ENCODE measurements at places on chromosomes 1 and 21.

DNA sequence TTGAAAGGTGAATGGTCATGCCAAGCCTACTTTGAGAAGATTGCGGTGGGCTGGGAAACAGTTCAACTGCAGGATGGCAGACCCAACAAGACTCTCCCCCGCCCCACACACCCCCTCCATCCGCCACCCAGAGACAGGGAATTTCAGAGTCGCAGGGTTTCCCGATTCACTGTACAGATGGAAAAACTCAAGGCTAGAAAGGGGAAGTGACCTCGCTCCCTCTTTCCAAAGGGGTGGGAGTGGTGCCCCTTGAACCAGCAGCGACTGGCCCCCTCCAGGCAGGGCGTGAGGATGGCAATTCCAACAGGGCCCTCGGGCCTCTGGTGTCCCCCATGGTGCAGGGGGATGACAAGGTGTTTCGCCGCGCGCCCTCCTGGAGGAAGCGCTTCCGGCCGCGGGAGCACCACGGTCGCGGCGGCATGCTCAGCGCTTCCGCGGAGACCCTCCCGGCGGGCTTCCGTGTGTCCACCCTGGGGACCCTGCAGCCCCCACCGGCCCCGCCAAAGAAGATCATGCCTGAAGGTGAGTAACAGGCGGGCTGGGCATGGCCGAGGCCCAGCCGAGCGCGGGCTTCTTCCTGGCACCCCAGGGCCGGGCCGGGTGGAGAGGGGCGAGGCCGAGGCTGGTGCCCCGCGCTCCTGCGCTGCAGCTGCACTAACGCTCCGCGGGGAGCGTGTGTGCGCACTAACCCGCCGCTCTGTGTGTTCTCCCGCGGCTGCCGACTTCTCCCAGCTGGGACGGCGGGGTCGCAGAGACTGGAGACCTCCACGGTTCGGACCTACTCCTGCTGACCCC lies 10.4 kb downstream of the MYOG start:
- DNase-seq, result no peak

DNA sequence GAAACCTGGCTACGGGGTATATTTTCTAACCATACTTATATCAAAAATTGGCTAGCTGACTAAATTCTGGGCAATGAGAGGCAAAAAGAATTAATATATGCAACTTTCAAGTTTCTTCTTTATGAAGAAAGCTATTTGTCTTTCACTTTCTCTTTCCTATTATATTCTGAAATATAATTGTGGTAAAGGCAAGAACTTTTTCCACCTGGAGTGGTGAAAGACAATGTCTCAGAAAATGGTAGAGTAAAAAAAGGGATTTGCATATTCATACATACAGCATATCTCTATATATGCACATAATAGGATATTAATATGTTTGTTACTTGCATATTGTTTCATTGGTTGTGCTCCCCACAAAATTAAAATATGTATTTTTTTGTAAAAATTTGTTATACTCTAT lies 793.8 kb downstream of the PLA2G4A start:
- DNase-seq, result no peak

DNA sequence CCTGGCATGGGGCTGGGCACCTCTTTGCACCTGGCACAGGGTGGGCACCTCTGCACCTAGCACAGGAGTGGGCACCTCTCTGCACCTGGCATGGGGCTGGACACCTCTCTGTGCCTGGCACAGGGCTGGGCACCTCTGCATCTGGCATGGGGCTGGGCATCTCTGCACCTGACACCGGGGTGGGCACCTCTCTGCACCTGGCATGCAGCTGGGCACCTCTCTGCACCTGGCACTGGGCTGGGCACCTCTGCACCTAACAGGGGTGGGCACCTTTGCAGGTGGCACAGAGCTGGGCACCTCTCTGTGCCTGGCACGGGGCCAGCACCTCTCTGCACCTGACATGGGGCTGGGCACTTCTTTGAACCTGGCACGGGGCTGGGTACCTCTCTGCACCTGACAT lies 29.4 kb upstream of the CCDC27 start:
- DNase-seq, result no peak

- DNase-seq, result no peak
Observed at GRCh38 chr1:80509965-80510522, 1290.7 kb upstream of the ADGRL2 start.

DNA sequence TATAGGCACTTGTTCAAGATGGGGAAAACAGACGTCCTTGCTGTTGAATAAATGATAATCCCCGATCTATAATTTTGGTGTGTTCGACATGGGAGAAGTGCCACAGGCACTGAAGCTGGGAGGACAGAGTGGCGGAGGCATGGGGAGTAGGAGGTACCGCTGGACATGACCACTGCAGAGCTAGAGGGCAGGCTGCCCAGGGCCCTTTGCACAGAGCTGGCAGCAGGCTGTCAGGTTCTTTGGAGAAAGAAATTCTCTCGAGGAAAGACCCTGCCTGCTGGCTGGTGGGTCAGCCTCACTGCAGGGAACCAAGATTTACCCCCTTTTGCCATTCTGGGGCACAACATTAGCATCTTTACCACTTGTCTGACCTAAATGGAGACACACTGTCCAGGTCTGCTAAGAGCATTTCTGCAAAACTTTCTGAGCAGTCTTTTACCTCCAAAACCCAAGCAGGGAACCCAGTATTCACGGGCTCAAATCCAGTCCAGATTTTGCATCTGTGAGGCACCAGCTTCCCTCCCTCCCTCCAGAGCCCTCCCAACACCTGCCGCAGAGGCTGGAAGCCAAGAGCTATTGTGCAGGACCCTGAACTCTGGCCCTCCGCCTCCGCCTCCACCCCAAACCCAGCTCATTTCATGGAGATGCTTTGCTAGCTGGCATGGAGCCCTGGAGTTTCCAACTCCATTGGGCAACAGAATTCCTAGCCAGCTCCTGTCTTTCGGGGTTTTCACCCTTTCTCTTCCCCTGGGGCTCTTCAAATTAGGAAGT lies 142.3 kb downstream of the PLXNA2 start:
- no peak for DNase-seq

DNA sequence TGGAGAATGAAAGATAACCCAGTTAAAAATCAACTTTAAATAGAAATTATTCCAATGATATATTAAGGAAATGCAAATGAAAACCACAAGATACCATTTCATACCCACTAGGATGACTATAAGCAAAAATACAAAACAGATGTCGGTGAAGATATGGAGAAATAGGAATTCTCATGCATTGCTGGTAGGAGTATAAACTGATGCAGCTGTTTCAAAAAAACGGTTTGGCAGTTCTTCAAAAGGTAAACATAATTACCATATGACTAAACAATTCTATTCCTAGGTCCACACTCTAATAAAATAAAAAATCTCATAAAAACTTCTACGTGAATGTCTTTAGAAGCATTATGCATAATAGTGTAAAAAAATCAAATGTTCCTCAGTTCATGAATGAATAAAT lies 763.3 kb upstream of the BRINP3 start:
- DNase-seq, result no peak

GRCh38 chr1:85608851-85609250 lies 28.3 kb downstream of the CCN1 start:
- DNase-seq, result no peak

DNA sequence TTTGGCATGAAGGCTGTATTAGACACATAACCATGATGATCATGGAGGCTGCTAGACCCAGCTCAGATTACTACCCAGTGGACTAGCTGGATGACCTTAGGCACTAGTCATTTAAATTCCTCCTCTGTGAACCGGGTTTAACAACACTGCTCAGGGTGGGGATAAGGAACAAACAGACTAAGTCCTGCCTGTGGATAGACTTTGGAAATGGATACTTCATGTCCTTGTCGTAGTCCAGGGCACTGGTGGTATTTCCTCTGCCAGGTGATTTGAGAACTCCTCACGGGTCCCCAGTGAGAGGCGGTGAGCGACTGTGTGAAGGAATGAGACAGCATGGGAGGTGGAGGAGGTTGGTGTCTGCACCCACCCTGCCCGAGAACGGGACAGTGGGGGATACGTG lies 72.9 kb upstream of the SELENON start:
- DNase-seq, result no peak

- DNase-seq, result no peak
Observed at GRCh38 chr1:44072204-44072603, 40.9 kb upstream of the SLC6A9 start.

GRCh38 chr1:162091681-162092524 lies 22.4 kb downstream of the NOS1AP start:
- no peak for DNase-seq

DNA sequence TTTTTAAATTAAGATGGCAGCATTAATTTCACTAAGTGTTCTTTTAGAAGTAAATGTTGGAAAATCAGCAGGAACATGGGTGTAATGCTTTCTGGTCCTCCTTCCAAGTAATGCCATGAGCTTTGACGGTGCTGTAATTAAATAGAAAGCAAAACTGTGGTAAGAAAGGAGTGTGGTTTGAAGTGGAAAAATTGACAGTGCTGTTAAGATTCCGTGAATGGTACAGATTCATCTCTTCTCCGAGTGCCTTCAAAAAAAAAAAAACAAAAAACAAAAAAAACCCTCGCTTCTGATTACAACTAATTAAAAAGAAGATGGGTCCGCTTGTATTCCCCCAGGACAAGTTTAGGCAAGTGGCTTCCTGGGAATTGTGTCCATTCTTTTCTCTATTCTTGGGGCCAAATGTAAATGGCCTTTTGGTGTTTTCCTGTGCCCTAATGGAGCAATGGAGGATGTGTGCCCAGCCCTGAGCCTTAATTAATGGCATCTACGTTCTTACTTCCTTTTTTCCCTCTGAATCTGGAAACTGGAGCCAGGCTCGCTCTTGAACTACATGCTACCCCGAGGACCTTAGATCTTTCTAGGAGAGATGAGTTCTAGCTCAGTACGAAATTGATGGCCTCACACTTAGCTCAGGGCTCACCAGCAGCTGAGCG lies 5.1 kb downstream of the LMO4 start:
- DNase-seq, result no peak

- no peak for DNase-seq
Observed at GRCh38 chr1:94757931-94758330, 62.2 kb upstream of the SLC44A3 start.

- no peak for DNase-seq
Observed at GRCh38 chr1:19003371-19004290, 47.2 kb upstream of the IFFO2 start.

DNA sequence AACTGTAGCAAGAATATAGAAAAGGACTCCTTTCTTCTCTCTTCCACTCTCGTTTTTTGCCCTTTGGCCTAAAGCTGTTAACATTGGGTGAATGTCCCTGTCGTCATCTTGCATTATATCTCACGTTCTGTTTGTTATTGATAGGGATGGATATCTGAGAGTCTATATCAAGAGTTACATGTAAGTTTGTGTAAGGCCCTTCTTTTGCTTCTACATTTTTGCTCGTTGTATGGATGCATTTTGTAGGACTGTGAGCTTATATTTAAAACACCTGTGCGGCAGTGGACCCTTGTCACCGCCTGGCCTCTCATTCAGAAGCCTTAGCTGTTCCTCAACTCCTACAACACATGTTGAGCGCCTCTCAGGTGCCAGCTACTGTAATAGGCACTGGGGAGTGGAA lies 211.9 kb downstream of the DISC1 start:
- DNase-seq, result no peak

DNA sequence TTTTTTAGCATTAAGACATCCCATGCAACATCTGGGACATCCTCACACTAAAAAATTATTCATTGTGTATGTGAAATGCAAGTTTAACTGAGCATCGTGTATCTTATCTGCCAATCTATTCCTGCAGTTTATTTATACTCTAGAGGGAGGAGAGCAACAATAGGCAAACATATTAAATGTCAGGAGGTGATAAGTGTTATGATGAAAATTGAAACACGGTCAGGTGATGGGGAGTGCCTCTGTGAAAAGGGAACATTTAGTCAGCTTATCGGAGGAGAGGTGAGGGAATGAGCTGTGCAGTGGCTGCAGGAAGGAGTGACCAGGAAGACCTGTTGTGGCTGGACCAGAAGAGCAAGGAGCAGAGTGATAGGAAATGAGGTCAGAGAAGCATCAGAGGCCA lies 775 bp upstream of the EFCAB14 start:
- no peak for DNase-seq

DNA sequence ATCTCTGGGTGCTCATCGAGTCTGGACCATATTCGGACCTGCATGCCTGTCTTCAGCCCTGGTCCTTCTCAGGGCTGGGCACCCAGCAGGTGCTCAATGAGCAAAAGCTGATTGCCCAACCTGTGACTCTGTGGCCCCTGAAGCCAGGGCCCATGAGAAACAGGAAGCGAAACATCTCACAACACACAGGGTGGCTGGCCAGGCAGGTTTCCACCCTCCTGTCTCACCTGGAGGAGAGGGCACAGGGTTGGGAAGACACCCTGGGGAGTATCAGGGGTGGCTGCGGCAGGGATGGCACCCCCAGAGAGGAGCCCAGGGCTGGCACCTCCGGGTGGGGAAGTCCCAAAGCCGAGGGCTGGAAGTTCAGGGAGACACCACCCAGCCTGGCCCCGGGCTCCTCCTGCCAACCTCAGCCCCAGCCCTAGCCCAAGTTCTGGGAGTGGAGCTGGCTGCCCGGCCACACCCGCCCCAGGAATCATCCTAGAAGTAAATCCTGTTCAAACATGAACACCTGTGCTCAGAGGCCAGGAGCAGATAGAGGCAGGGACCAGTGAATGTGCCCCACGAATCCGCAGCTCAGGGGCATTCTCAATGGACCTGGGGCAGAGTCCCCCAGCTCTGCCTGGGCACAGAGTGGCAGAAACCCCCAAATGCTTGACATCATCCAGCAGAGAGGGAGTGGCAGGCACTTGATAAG lies 54.6 kb downstream of the RAP1GAP start:
- no peak for DNase-seq

DNA sequence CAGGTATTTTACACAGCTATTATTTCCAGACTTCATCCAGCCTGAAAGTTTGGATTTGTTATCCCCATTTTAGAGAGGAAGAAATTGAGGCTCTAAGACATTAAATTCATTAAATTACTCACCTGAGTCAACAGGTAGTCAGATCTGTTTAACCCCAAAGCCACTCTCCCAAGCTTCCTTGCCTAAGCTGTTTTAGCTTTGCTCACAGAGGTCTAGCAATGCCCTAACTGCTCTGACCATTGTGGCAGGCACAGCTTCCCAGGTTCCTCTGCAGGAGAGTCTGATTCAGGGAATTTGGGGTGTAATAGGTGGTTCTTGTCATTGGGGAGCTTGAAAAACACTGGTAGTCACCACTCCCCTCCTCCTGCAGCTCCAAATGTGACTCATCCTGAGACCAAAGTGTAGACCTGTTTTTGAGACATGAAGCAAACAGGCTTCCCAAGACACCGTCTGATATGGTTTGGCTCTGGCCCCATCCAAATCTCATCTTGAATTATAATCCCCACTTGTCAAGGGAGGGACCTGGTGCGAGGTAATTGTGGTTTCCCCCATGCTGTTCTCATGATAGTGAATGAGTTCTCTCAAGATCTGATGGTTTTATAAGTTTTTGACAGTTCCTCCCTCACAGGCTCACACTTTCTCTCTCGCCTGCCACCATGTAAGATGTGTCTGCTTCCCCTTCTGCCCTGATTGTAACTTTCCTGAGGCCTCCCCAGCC lies 142.8 kb upstream of the DNAH14 start:
- no peak for DNase-seq

- no peak for DNase-seq
Observed at GRCh38 chr1:26705788-26706311, 10.0 kb downstream of the ARID1A start.

Data from stimulated activated CD8-positive, alpha-beta memory T cell treated with anti-CD3 and anti-CD28 coated beads, Interleukin-15, amount 100 ng/mL, for 1 hour (primary cell).